COR-L47 (cell line): ENCODE measurements at places on chromosomes 3 and 15.

- DNase-seq: no peak
These were observed 223.6 kb upstream of the TBL1XR1 start for GRCh38 chr3:177420651-177421480.

DNA sequence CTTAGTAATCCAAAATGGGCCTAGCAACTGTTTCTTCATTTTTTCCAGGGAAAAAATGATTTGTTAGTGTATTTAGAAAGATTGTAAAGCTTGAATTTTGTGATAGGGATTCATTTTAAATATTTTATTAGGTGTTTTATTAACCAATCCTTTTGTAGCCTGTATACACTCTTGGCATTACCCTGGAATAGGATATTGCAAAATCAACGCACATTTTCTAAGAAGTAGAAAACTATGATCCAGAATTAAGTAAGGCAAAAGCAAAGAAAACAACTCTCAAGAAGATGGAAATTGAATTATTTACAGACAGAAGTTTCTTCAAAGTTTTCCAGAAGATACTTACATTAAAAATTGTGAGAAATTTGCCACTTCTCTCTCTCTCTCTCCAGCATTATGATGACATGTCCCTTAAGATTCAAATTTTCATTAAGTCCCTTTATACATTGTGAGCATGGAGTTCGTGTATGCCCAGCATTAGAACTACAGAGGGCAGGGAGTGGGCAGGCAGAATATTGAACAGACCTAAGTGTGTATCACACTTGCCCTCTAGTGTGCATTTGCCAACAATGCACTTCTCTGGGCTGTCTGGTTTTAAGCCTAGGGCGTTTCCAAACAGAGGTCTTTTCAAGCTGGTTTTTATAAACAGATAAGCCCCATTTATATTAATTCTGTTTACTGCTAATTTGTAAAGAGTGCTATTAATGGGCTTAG lies 28.5 kb upstream of the CMSS1 start:
- DNase-seq: peak; percentile 36

DNA sequence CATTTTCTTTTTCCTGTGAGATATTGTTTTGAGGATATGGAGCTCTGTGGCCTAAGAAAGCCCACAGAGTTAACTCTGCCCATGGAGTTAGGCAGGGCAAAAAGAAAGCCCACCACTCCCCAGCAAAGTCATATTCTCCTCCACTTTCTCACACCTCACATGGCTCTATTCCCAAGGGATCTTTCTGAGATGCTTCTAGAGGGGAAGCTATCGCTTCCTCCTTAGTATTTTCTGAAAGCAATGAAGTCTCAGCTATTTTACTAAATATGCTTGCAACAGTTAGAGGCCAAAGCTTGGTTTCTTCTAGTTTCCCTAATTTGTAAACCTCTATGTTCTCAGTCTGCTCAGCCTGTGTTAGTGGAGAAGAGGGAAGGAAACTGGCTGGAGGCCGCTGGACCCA lies 80.3 kb upstream of the EOMES start:
- DNase-seq: no peak

- no peak for DNase-seq
These were observed 165.6 kb downstream of the CACNA1D start for GRCh38 chr3:53659996-53660395.

- peak; percentile 88 for DNase-seq
These were observed 60.3 kb downstream of the TM4SF4 start for GRCh38 chr3:149534671-149535332.

DNA sequence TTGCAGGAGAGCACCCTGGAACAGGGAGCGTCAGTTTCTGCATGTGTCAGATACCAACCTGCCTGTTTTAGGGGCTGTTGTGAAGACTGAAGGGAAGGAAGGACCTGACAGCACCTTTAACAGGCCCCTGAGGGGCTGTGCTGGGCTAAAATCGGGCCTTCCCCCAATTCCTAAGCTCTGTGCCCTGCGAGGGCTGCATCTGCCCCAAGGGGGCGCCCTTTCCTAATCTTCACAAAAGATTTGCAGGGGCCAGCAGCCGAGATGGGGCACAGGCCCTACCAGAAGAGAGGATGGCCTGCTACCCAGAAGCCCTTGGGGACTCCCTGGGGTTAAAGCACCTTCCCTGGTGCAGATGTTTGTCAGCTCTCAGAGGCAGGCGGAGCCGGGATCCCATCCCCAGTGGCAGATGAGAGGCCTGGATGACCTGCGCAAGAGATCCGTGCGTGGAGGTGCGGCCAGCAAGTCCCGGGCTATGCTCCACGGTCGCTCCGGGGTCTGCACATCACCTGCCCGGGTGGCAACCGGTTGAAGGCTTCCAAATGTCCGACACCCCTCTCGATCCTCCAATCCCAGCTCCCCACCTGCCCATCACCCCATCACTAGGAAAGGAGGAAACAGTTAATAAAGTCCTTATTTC lies 53.6 kb downstream of the RHCG start:
- peak; percentile 77 for DNase-seq

DNA sequence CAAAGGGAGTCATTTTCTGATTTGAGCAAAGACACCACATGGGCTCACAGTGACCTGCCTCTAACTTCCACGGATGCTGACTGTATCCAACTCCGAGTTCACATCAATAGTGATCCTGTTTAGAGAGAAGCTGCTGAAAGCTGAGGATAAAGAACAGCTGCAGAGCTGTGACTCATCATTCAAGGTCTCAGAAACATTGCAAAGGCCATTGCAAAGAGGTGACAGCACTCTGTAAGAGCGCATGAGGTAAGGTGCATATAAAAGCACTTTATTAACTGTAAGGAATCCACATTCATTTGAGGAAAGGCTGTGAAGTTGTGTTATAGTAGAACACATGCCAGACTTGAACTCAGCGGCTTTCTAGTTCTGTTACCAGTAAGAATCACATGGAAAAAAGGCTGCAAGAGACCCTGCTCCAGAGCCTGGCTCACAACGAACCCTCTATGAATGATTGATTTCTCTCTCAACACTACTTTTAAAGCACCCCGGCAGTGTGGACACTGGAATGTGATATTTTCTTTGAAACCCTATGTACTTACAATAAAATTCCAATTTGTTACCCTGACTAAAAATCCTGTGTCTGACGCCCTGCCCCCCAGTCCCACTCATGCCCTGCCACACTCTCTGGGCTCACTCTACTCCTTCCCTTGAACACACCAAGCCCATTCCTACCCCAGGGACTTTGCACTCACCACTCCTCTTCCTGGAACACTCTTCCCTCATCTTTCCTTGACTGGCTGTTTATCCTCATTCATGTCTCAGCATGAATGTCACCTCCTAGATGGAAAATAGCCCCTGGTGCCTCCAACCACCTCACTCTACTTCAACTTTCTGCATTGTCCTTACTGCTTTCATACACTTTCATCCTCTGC lies 111.2 kb downstream of the LSM3 start:
- DNase-seq: no peak

DNA sequence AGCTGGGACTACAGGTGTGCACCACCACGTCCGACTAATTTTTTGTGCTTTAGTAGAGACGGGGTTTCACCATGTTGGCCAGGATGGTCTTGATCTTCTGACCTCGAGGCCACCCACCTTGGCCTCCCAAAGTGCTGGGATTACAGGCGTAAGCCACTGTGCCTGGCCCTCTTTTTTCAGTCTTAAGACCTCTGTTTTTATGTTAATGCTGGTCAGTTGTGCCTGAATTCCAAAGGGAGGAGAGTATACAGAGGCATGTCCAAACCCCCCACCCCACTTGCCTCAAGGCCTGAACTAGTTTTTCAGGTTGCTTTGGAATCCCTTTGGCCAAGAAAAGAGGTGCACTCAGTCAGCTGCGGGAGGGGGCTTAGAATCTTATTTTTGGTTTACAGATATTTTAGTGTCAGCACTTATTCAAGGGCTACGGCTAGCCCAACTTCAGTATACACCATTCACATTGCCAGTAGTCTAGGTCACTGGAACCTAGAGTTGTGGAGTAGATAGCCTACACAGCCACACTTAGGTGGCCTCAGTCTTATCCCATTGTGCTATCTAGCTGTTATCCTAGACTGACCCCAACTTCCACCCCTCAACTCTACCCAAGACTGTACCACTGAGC lies 128.0 kb upstream of the TPM1 start:
- DNase-seq: no peak

DNA sequence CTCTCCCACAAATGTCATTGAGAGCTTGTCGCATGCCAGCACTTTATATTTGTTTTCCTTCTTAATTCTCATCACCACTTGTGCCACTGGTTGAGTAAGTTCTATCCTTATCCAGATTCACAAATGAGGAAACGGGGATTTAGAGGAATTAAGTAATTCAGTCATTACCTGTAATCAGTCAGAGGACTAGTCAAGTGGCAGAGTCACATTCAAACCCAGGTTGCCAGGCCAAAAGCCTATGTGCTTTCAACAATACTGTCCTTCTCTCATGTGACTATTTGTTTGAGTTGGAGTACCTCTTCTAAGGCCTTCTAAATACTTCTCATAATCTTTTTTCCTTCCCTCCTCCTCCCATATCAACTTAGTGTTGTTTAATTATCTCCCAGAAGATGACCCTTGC lies 76.9 kb downstream of the THRB start:
- no peak for DNase-seq

DNA sequence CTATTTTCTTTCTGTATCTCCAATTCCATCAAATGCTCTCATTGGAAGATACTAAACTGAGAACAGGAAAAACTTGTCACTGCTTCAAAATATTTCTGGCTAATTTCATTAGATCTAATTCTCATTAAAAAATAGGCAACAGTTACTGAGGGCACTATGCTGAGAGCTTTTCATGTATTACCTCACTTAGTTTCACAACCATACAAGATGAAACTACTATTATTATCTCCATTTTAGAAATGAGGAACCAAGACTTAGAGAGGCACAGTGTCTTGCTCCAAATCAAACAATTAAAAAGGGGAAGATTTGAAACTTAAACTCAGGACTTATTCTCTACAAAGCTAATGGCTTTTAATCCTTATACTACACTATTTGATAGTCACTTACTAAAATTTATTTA lies 7.2 kb upstream of the OTOL1 start:
- no peak for DNase-seq

- DNase-seq: no peak
These were observed 1.6 kb downstream of the GAP43 start for GRCh38 chr3:115624901-115625300.

DNA sequence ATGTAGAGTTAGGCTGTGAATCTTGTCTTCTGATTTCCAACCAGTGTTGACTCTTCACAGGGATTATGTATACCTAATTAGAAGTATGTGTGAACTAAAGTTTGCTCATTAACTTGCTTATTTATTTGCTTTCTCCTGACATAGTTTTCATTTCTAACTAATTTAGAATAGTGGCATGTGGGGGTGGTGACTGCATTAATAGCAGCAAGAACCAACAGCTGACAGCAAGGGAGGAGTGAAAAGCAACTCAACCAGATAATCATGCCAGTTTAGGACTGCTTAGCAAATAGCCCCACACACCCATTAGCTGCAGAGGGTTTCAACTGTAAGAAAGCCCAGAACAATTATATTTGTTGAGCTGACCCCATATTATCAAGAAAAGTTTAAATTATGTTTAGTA lies 3.8 kb downstream of the ST3GAL6 start:
- no peak for DNase-seq

DNA sequence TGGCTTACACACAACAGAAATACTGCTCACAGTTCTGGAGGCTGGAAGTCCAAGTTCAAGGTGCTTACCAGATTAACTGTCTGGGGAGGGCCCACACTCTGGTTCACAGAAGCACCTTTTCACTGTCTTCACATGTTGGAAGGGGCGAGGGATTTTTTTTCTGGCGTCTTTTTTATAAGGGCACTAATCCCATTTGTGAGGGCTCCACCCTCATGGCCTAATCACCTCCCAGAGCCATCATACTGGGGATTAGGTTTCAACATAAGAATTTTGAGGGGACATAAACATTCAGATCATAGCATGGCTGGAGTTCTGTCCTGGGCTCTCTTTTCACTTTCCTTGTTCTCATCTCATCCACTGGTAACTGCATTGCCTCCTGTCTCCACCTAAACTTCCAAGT lies 63.5 kb downstream of the IGF1R start:
- no peak for DNase-seq

DNA sequence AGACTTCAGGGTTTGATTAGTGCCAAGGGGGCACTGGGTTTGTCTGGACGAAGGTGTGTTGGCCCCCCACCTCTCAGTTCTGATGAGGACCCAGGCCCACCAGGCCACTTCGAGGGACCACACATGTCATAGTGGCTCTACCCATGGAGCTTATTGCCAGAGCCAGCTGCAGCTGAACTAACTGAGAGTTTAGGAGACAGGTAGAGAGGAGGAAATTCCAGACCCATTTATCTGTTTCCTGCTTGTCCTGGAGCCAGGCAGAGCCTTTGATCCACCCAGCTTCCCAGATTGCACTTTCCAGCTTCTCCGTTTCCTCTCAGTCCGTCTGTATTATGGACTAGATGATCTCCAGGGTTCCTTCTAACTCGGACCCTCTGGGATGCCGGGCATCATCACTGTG lies 20.9 kb downstream of the SLC24A1 start:
- no peak for DNase-seq
